CD4-positive, CD25-positive, alpha-beta regulatory T cell (primary cell): ENCODE measurements at places on chromosomes 2 and 18. TPM values are rescaled to one million over a fixed set of nuclear protein-coding genes. Genes with fewer than 3 reads are reported as not detected.

The CD28 gene
- 235 TPM for total RNA-seq

The CYP26B1 gene
- total RNA-seq: not detected

GRCh38 chr2:231883468-231883881, 42.7 kb downstream of the NPPC start:
- no peaks in the 10 kb centered on the region for H3K36me3 ChIP-seq
- H3K27ac ChIP-seq: no peak overlapping the region
- no peak for DNase-seq
- no peak overlapping the region for H3K4me3 ChIP-seq
- H3K27me3 ChIP-seq: peaks cover 6% of the 10 kb centered on the region
- no peaks in the 10 kb centered on the region for H3K4me1 ChIP-seq

DNA sequence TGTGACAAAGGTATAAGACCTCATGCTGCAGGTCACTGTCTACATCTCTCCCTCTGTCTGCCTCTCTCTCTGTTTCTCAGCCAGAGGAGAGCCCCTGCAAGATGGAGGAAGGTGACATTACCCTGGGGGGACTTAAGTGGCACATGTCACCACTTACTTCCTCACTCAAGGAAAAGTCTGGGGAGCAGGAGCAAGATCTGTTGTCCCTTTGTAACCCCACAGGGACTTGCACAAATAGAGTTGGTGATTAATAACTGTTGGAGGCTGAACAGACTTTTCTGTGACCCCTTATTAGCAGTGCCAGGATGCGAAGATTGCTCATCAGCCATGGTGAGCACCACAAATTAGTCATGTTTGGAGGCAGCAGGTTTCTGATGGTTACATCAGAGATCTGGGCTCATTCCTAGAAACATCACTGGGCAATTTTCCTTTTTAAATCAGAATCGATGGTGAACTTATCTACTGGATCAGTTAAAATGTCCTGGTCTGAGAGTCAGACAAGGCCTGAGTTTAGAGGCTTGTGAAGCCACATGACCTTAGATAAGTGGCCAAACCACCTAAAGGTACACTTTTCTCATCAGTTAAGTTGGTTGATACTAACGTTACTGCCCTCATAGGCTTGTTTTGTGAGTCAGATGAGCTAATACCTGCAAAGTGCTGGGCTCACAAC, 81.2 kb upstream of the LTBP1 start:
- DNase-seq: no peak
- no peaks in the 10 kb centered on the region for H3K27me3 ChIP-seq
- H3K4me3 ChIP-seq: no peak overlapping the region
- no peak overlapping the region for H3K27ac ChIP-seq
- H3K4me1 ChIP-seq: no peaks in the 10 kb centered on the region
- H3K36me3 ChIP-seq: no peaks in the 10 kb centered on the region

GRCh38 chr2:135862718-135863117, 13.5 kb downstream of the MCM6 start:
- peaks cover 80% of the 10 kb centered on the region for H3K36me3 ChIP-seq
- DNase-seq: no peak
- H3K4me3 ChIP-seq: no peak overlapping the region
- H3K27me3 ChIP-seq: no peaks in the 10 kb centered on the region
- no peak overlapping the region for H3K27ac ChIP-seq

DNA sequence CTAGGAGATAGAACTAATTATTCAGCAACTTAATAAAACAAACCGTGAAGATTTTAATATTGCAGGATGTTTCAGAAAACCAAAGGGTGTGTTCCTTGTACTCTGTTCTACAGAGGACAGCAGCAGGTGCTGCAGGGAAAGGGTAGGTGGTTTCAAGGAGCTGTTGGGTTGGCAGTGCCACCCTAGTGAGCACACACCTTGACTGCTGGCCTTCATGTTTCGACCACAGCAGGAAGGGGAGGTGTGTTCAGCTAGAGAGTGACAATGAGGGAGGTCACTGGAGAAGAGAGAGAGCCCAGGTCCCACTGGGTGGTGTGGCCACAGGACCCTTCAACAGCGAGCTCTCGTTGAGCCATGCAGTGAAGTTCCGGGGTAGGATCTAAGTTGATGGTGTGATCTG, 98.6 kb downstream of the ZNF236 start:
- DNase-seq: no peak
- peaks cover 75% of the 10 kb centered on the region for H3K36me3 ChIP-seq
- no peak overlapping the region for H3K4me3 ChIP-seq
- no peaks in the 10 kb centered on the region for H3K27me3 ChIP-seq

DNA sequence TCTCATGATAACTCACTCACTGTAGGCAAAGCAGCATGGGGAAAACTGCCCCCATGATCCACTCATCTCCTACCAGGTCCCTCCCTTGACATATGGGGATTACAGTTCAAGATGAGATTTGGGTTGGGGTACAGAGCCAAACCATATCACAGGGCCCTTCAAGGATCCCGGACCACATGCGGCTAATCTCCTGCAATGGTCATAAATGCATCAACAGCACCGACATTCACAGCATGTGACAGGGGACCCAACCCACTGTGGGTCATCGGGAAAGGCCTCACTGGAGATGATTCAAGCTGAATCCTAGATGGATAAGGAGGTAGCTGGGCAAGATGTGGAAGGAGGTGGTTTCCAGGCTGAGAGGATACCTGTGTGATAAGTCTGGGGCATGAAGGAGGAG, 129.4 kb downstream of the MYO5B start:
- DNase-seq: no peak
- H3K36me3 ChIP-seq: no peaks in the 10 kb centered on the region
- no peaks in the 10 kb centered on the region for H3K4me1 ChIP-seq
- no peak overlapping the region for H3K4me3 ChIP-seq
- peaks cover 4% of the 10 kb centered on the region for H3K27me3 ChIP-seq

- no peak overlapping the region for H3K27ac ChIP-seq
- H3K4me1 ChIP-seq: no peaks in the 10 kb centered on the region
- no peak overlapping the region for H3K4me3 ChIP-seq
- H3K36me3 ChIP-seq: peaks cover 1% of the 10 kb centered on the region
- no peaks in the 10 kb centered on the region for H3K27me3 ChIP-seq
- no peak for DNase-seq
Observed at GRCh38 chr2:10317646-10318045, 14.9 kb downstream of the HPCAL1 start.

The SESTD1 gene
- 7.3 TPM for total RNA-seq

DNA sequence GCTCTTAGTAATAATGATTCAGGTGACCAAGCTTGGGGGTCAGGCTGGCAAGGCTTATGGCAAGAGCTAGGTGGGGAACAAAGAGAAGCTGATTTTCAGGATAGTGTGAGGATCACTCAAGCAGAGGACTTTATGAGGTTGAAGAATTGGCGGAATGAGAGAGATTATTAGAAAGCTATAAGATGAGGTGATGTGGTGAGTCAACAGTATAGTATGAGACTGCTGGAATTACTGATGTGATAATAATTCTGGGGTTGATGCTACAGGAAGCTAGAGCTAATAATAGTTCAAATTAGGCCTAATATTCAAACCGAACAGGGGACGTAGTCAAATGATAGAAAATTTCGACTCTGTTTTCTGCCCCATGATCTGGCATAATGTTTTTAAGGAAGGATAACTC, 2115.3 kb upstream of the PIK3C3 start:
- no peaks in the 10 kb centered on the region for H3K36me3 ChIP-seq
- H3K4me3 ChIP-seq: no peak overlapping the region
- no peaks in the 10 kb centered on the region for H3K4me1 ChIP-seq

GRCh38 chr18:37598966-37599896, 33.6 kb upstream of the CELF4 start:
- no peak overlapping the region for H3K4me3 ChIP-seq
- no peaks in the 10 kb centered on the region for H3K27me3 ChIP-seq
- no peaks in the 10 kb centered on the region for H3K36me3 ChIP-seq
- no peak overlapping the region for H3K27ac ChIP-seq

DNA sequence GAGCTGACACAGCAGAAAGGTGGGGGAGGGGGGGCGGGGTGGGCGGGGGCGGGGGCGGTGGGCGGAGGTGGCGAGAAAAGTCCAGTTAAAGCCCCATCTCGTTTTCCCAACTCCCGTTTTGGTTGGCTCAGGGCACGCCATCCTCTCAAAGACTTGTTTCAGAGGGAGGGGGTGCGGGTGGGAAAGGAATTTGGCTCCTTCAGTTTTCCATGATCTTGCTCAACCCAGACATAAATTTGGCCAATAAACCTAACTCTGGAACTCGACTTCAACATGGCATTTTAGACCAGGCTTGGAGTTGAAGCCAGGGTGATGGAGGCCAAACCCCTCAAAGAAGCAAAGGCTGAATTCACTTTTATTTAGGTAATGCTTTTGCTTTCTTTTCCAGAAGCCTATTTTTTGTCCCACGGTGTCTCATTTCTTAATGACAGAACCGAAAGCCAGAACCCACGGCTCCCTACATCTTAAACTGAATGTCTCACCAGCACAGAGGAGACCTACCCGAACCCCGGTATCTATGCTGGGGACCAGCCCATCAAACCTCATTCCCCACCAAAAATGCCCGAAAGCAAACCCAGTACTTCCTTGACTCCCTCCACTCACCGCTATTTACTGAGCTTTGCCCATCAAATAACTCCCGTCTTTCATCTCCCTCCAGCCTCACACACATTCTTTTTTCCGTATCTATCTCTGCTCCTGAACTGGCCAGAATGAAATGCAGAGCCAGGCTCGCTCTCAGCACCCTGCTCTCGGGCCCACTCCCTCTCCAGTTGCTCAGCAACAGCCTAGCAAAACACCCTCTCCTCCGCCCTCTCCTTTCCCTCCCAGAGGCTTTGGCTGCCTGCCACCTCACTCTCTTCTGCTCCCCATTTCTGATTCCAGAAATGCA, 4.3 kb downstream of the IGFBP5 start:
- no peak overlapping the region for H3K27ac ChIP-seq
- H3K27me3 ChIP-seq: peaks cover 32% of the 10 kb centered on the region
- H3K4me1 ChIP-seq: peaks cover 26% of the 10 kb centered on the region
- H3K36me3 ChIP-seq: no peaks in the 10 kb centered on the region

- H3K4me3 ChIP-seq: no peak overlapping the region
- no peaks in the 10 kb centered on the region for H3K36me3 ChIP-seq
- H3K27me3 ChIP-seq: no peaks in the 10 kb centered on the region
- no peaks in the 10 kb centered on the region for H3K4me1 ChIP-seq
- no peak overlapping the region for H3K27ac ChIP-seq
Observed at GRCh38 chr18:76410660-76411417, 84.2 kb downstream of the ZNF516 start.

DNA sequence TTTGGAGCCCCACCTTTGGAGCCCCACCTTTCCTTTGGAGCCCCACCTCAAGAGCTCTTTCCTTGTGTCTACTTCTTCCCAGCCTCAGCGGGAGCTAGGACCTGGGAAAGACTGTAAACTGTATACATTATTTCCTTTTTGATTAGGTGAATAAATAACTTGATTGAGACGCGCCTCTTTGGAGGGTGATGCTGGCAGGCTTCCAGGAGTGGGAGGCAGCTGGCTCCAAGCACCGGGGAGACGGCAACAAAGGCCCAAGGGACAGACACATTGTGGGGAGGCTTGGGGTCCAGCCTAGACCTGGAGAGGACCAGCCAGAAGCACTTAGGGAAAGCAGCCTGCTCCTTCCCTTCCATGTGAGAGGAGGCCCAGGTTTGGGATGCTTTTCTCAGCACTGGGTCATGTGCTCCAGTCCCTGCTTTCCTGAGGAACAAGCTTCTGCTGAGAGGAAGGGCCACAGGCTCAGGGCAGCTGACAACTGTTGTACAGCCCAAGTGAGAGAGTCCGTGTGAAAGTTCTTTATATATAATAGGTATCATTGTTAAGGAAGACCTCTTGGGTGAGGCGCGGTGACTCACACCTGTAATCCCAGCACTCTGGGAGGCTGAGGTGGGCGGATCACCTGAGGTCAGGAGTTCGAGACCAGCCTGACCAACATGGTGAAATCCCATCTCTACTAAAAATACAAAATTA, 297.2 kb upstream of the SLC14A2 start:
- no peaks in the 10 kb centered on the region for H3K4me1 ChIP-seq
- no peak overlapping the region for H3K27ac ChIP-seq
- no peak for DNase-seq
- no peak overlapping the region for H3K4me3 ChIP-seq
- H3K36me3 ChIP-seq: no peaks in the 10 kb centered on the region

DNA sequence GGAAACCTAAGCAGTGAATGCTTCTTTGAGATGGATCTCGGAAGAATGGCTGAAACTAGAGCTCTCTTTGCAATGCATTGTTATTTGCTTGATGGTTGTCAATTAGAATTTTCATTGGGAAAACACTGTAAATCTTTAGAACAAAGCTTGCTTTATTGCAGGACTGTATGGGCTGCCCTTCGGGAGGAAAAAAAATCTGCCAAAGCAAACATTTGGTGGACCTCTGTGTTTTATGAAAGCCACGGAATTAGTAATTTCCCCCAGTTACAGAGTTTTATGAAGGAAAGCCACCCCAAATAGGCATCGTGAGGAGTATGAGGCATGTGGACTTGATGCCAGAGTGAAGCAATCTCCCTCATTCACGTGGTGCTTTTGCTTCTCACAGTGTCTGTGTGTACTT, 33.5 kb downstream of the RHBDD1 start:
- H3K27ac ChIP-seq: no peak overlapping the region
- peaks cover 37% of the 10 kb centered on the region for H3K36me3 ChIP-seq
- H3K4me1 ChIP-seq: no peaks in the 10 kb centered on the region
- DNase-seq: no peak
- H3K27me3 ChIP-seq: no peaks in the 10 kb centered on the region
- H3K4me3 ChIP-seq: no peak overlapping the region

The ANKRD29 gene
- total RNA-seq: not detected

DNA sequence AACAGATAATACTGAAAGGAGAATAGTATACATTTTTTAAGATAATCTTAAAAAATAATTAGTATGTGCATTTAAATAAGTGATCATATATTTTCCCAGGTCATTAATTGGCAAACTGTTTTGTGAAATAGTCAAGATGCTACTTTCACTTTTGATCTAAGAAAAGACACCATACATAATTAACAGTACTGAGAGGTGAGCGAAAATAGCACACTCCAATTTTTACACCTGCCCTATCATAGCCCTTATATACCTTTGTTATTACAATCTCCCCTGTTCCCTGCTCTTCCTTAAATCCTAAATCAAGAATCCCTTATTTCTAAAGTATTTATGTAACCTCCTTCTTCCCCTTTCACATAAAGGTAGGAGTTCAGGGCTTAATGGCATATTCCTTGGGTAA, 500.1 kb upstream of the LRATD1 start:
- H3K4me3 ChIP-seq: no peak overlapping the region
- no peaks in the 10 kb centered on the region for H3K27me3 ChIP-seq
- H3K27ac ChIP-seq: no peak overlapping the region
- no peaks in the 10 kb centered on the region for H3K4me1 ChIP-seq

- H3K4me3 ChIP-seq: no peak overlapping the region
- no peak for DNase-seq
- H3K27me3 ChIP-seq: peaks cover 33% of the 10 kb centered on the region
- H3K4me1 ChIP-seq: peaks cover 5% of the 10 kb centered on the region
- no peak overlapping the region for H3K27ac ChIP-seq
Observed at GRCh38 chr2:38039121-38039910, 36.6 kb downstream of the CYP1B1 start.

- no peaks in the 10 kb centered on the region for H3K4me1 ChIP-seq
- H3K36me3 ChIP-seq: no peaks in the 10 kb centered on the region
- H3K27me3 ChIP-seq: no peaks in the 10 kb centered on the region
- H3K27ac ChIP-seq: no peak within 1 kb of the TSS
- H3K4me3 ChIP-seq: no peak within 1 kb of the TSS
Observed at GRCh38 chr18:7230626-7231349, at the start of gene LRRC30. TSS of gene LRRC30 (plus strand) at chr18:7231089. CDS start at chr18:7231139, 50 bp downstream.
